Islet precursor cell (in vitro differentiated cells): ENCODE measurements at places on chromosomes 16 and 17.

- no peak for DNase-seq
These were observed 171.7 kb downstream of the ABCC12 start for GRCh38 chr16:47983999-47984580.

DNA sequence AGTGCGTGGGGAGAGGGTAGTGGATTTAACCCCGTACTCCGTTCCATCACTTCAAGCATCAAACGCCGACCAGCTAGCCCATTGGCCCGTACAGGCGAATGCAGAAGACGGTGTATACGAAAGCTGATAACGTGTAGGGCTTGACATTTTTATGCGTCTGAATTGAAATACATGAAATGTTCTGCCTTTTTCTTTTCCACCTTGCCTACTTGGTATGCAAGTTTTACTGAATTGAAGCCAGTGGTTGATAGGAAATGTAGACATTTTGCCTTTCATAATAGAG, 834 bp upstream of the STAT3 start:
- DNase-seq = no peak

DNA sequence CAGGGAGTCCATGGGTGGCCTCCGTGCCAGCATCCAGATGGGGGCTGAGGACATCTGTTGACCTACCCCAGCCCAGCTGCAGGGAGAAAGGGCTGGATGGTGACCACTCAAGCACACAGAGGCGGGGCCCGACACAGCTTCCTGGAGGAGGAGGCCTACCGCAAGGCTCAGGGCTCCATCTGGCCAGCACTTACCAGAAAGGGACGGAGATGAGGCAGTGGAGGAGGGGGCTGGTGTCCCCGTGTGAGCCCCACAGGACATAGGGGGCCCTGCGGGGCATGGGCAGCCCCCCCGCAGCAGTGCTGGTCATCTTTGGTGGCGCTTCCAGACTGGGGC, 147.5 kb upstream of the CIBAR2 start:
- no peak for DNase-seq

DNA sequence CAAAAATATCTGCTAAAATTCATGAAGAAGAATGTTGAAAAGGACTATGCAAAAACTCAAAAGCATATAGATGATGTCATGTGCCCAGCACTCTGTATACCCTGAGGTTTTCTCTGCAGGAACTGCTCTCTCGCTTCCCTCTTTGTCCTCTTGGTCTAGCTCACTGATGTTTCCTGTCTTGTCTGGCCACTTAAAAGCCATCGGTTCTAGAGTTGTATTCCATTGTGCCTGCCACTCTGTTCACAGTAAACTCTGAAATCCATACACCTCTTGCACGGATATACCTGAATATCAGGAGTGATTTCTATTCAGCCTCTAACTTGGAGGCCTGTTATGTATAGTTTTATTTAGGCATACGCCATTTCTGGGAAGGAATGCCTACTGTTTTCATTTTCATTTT, 101.0 kb upstream of the CNTNAP4 start:
- DNase-seq = no peak

- peak; percentile 91 for DNase-seq
These were observed 16.5 kb downstream of the CCDC102A start for GRCh38 chr16:57519796-57520360.

DNA sequence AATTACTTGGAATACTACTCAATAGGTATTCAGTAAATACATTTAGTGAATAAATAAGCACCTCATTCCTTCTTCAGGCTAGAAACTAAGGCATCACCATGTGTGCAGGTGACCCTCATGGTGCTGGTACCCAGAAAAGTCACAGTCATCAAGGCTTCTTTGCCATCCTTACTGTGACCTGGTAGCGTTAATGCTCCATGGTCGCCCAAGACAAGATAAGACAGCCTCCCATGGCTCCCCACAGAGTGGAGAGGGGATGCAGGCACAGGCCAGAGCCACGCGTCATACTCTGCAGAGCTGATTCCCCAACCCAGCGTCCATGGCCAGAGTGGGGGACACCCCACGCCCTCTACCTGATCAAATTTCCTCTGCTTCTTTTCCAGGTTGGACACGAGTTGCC, 73.8 kb downstream of the NDE1 start:
- DNase-seq = no peak

- no peak for DNase-seq
These were observed 272.4 kb downstream of the CBLN1 start for GRCh38 chr16:49009204-49009603.

GRCh38 chr17:72353502-72353901, 232.7 kb downstream of the SOX9 start:
- peak; percentile 57 for DNase-seq

DNA sequence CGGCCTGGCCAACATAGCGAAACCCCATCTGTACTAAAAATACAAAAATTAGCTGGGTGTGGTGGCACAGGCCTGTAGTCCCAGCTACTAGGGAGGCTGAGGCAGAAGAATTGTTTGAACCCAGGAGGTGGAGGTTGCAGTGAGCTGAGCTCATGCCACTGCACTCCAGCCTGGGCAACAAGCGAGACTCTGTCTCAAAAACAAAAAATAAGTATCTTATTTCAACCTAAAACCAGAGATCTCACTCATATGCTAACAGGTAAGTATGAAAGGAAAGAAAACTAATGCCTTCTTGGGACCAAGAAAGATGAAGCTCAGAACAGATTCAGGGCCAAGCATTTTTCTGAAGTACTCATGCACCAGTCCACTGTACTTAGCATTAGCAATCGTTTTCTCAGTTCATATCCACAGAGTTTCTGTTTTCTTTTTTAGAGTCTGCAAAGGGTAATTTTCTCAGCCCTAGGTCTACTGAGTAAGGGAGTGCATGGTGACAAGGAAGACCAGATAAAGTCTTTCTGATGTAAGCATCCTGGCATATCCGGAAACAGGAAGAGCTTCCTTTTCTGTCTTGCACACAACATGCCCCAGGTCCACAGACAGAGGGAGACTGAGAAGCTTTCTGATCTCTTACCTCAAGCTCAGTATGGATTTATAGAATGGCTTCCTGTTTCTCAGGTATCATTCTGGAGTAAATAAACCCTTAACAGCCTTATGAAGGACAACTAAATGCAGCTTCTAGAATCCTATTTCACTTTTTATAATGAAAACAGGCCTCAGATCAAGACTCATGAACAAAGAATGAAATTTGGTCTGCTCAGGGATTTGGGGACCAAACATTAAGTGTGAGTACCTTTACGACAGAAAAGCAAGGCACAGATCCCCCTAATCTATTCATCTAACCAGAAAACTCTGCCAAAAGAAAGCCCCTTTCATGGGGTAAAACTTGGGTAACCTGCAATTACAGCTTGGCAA, 38.7 kb upstream of the FOXJ1 start:
- DNase-seq = peak; percentile 46

- DNase-seq = no peak
These were observed 10.9 kb upstream of the MMD start for GRCh38 chr17:55432358-55433028.

- no peak for DNase-seq
These were observed 54.5 kb upstream of the ADORA2B start for GRCh38 chr17:15890279-15890892.

DNA sequence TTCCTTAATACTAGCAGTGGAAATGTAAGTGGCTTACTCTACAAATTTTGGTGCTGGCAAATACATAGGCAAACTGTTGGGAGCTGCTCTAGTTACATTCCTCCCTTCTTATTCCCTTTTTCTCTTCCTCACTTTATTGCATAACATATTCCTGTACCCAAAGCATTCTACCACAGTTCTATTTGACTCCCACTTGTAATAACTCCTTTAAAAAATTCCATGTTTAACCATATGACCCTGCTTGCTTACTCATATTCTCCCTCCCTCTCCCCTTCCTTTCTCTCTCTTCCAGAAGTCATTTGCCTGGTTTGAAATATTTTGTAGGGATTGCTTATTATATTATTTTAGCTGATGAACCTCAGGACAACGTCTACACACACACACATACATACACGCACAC, 22.7 kb downstream of the NQO1 start:
- no peak for DNase-seq

GRCh38 chr16:88274847-88275246, 107.9 kb upstream of the ZNF469 start:
- DNase-seq = no peak

GRCh38 chr16:81796035-81796434, 16.9 kb downstream of the PLCG2 start:
- DNase-seq = no peak

DNA sequence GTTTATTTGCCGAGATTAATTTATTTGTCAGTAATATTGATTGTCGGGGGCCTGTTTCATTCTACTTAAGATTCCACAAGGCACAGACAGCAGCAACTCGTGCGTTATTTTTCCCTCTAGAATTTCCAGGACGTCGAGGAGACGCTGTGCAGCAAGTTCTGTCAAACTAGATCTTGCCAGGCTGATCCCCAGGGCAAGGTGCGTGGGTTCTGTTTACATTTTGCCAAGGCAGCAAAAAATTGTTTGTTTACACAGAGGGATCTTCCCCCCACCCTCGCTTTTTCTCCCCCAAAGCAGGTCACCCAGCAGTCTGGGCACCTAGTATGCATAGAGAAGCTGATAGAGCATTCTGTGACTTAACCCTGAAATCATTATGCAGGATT, 111.4 kb downstream of the IRX3 start:
- no peak for DNase-seq

- no peak for DNase-seq
These were observed 211.9 kb downstream of the NTN1 start for GRCh38 chr17:9233271-9233599.

DNA sequence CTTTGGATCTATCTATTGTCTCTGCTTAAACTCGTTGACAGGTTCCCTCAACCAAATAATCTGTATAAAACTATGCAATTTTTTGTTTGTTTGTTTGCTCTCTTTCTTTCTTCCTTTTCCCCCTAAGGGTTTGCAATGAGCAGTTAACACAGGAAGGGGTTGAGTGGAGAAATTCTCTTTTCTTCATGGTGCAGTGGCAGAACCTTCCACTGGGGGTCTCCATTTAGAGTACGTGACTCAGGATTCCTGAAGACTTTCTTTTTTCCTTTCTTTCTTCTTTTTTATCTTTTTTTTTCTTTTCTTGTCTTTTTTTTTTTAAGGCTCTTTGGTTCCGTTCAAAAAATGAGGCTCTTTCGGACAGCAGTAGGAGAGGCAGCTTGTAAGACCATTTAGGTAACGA, 19.5 kb upstream of the RBFOX1 start:
- DNase-seq = no peak

DNA sequence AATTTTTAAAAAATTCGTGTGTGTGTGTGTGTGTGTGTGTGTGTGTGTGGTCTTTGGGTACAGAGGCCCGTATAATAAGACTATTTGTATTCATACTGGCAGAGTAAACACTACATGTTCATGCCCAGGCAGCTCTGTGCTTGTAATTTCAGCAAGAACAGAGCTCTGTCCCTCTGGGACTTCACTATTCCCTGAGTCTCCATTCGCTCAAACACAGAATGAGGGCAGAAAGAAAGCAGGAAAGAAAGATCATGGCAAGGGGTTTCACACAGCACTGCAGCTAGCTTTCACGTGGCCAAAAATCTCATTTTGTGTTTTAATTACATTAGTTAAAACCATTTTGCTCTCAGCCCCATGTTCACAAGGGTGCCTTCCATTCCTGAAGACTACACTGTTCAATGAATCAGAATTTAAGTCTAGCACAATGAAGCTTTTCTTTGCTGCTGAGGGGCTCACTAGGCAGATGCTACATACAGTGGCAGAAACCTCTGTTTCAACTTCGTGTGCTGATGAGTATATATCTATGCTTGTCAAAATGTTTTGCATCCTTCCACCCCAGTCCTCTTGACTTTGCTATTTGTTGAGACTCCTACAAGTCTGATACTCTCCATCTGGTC, 198.4 kb upstream of the C17orf78 start:
- no peak for DNase-seq

- DNase-seq = no peak
These were observed 18.7 kb upstream of the AQP8 start for GRCh38 chr16:25198021-25198420.

DNA sequence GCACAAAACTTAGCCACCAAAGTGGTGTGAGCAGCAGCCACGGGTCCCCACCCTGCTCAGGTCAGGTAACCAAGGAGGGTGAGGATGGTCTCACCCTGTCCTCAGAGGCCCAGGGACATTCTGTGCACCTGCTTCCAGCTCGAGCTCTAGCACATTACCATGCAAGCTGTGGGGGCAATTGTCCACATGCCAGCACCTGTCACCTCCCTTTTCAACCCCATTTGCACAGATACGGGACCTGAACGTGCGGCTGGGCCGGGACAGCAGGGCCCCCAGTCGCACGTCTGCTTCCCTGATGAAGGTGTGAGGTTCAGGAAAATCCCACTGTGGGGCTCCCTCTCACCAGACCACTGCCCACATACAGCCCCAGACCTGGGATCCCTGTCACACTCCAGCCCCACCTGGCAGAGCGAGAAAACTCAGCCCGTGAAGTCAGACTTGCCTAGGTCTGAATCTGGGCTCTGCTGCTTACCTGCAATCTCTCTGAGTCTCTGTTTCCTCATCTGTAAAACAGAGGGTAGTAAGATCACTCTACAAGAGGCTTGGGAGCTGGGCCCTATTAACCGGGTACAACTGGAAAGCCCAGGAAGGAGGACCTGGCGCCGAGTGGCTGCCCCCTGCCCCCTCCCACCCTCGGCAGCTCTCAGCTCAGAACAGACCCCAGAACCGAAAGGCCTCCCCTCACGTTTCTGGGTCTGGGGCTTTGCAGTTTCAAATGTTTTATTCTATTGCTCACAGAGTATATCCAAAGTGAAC, 7.9 kb downstream of the WFIKKN2 start:
- DNase-seq = peak; percentile 52

DNA sequence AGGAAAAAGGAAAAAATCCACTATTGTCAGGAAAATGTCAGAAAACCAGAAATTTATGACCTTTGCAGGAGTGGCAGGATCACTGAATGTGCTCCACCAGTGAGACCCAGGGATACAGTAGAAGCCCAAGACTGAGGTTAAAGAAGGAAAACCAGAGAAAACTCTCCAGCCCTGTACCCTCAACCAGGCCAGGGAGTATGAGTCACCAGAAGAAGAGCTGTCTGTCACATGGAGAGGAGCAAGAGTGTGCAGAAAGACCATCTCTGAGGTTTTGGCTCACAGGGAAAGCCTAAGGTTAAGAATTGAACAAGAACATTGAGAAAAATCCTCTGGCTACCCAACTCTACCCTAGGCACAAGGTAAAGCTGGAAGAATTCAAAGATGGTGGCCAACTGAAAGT, 47.6 kb upstream of the MON1B start:
- DNase-seq = peak; percentile 56

GRCh38 chr17:77836557-77837041, 121.9 kb upstream of the TNRC6C start:
- no peak for DNase-seq

DNA sequence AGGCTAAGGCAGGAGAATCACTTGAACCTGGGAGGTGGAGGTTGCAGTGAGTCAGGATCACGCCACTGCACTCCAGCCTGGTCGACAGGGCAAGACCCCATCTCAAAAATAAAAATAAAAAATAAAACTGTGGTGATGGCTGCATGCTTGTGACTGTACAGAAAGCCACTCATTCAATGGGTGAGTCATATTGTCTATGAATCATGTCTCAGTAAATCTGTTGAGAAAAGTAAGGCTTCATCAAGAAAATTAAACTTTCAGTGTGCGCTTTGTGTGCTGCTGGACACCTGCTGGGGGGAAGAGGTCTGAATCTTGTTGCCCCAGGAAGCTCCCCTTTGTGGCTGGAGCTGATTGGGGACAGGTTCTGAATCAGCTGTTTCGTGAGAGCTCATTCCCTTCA, 11.3 kb downstream of the NUBP1 start:
- no peak for DNase-seq
